Vagina (tissue), 2 donors: ENCODE measurements at places on chromosomes 1 and 21.

- no peak for DNase-seq
These were observed 1064.9 kb downstream of the NCAM2 start for GRCh38 chr21:22063140-22063539.

DNA sequence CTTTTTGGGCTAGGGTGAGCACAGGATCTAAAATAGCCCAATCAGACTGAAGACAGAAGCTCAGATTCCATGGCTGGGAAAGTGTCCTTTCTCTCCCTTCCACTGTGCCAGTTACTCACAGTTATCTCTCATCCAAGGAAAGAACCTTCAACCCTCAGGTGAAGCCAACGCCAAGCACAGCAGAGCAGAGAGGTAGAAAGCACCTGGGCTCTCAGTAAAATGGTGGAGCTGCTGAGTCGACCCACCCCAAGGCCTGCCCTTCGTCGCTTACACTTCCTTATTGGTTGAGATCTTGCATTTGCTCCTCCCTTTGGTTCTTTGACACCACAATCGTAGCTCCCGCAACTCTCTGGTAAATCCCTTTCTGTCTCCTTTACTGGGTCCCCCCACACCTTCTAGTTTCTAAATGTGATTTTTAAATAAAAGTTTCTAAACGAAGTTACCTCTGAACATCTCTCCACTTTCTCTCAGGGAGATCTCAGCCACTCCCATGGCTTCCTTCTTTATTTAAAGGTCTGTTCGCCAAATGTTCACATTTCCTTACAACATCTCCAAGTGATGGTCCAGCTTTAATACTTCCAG is 27.5 kb upstream of the SLC30A1 start:
- no peak for DNase-seq

DNA sequence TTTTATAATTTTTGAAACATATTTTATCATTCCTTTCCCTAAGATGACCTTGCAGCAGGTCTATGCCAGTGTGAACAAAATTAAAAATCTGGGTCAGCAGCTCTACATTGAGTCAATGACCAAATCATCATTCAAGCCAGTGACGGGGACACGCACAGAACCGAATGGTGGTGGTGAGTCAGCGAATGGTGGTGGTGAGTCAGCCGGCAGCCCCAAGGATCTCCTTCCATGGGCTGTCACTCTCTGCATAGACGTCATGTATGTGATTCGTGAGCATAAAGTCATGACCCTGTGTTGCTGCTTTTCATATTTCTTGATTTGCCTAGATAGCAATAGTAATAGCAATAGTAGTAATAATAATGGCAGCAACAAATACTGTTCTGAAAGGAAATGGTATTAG is 26.3 kb downstream of the PER3 start:
- DNase-seq: no peak

GRCh38 chr1:8232036-8232757 is 85.7 kb upstream of the SLC45A1 start:
- DNase-seq: peak; percentile 52

- DNase-seq: no peak
These were observed 177.8 kb downstream of the GIPC2 start for GRCh38 chr1:78223417-78224215.

- DNase-seq: no peak
These were observed 371.7 kb upstream of the BRINP3 start for GRCh38 chr1:190849346-190849745.

- no peak for DNase-seq
These were observed 101.9 kb upstream of the DISP3 start for GRCh38 chr1:11377001-11377583.

GRCh38 chr1:47669081-47669585 is 231.3 kb downstream of the FOXD2 start:
- DNase-seq: peak; percentile 10

DNA sequence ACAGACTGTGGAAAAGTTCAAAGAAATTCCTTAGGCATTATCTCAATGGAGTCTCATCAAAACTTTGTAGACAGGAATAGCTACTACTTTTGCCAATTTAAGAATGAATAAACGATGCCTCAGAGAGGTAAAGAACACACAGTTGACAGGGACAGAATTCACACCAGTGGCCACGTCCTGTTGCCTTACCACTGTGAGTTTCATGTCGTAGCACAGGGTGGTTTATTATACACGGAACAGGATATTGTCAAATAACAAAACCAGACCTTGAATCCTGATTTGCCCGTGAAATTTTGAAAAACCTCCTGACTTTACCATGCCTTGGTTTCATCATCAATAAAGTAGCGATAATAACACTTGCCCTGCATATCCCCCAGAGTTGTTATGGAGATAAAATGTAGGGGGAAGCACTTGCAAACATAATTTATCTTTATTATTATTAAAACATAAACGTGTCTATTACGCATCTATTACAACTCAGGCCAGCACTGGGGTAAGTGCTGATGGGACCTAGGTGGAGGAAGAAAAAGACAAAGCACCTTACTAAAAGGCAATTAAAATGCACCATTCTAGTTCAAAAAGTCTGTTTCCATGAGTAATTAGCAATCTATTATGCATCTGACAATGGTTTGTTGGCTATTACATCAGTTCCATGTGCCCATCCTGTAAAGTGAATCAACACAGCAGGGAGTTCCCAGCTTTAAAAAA is 408.1 kb upstream of the RUNX1 start:
- DNase-seq: no peak
